ENCODE measurements at places on chromosomes 12 and 14.

DNA sequence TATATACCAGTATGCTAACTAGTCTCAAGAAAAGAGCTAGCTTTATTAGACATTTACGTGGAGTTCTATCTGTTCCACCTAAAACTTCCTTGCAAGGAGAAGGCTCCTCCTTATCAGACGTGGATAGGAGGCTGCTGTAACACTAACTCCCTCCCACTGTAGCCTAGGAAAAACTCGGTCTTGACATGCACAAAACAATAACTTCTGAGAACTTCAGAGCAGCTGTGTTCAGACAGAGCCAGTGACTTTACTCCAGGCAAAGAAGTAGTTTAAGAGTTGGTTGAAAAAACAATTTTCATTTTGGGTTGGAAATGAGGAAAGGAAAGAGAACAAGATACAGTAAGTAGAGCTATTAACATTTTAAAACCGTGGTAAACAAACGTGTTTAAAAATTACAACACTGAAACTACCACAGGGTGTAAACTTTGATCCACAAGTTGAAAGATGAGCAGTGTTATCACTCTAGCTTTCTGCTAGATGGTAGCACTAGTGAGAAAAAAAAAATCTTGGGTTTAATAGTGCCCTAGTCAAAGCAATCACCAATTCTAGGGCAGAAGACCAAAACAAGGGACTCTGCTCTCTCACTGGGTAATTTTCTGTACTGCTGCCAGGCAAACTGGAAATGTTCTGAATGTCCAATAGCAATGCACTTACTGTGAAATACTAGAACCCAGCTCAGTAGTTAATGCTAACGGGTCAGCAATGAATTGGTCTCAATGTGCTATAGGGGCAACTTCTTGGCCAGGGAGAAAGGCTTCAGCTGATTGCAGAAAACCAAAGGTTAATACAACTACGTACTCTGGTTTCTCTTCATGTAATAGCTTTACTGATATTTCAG, 2.4 kb downstream of the ATF7 start:
- no peak for DNase-seq

GRCh38 chr12:57764662-57765002, 2.2 kb downstream of the CYP27B1 start:
- DNase-seq = no peak

GRCh38 chr12:53777936-53778644, 26.3 kb upstream of the CISTR start:
- DNase-seq = no peak

- no peak for DNase-seq
These were observed 407.9 kb downstream of the MED13L start for GRCh38 chr12:115869604-115870003.

DNA sequence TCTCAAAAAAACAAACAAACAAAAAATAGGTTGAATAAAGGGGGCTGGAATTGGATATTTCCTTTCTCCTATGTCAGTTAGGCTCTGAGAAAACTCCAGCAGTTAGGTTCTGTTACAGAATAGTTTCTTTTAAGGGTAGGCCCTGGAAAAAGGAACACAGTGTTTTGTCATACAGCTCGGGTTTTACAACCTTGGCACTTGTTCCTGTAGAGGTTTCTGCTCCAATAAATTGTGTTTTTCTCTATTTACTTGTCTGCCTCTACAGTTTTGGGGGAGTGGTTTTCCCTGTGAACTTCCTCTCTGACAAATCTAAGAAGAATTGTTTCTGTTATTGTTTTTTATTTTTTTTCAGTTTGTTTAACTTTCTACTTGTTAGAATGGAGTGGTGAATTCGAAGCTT, 167.6 kb downstream of the ACSS3 start:
- DNase-seq = no peak

DNA sequence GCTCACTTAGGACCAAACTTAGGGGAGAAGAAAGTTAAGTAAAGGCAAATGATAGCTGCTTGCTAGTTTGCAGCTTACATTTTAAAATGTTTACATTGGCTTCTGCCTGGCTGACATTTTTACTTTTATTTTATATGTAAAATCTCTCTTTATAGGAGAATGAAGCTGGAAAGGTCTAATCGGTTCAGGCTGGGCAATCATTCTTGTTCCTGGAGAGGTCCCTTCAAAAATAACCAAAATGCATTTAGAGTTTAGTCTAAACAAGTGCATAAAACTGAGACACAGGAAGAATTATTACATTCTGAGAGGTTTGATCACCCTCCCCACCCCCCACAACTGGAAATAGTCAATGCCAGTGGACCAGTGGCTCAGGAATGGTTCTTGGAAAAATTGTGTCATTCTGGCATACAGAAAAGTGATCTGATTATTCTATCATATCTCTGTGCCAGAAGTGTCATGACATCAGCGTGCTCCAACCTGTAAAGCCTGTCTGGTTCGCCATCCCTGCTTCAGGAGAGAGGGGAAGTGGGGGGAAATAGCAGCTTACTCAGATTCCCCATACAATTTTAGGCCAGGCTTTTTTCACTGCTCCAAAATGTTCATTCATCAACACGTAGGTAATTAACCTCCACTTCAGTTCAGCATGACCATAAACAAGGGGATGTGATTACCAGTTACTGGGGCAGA, 4.2 kb downstream of the PRICKLE1 start:
- no peak for DNase-seq

GRCh38 chr14:23568021-23568599, 519 bp upstream of the AP1G2 start:
- DNase-seq = no peak

- no peak for DNase-seq
These were observed 10.7 kb upstream of the FRS2 start for GRCh38 chr12:69459477-69459876.

- no peak for DNase-seq
These were observed 22.3 kb upstream of the DDHD1 start for GRCh38 chr14:53175375-53175774.

GRCh38 chr12:109462868-109463692, 14.0 kb downstream of the KCTD10 start:
- DNase-seq = peak; percentile 74

GRCh38 chr12:20268121-20268732, 100.1 kb upstream of the PDE3A start:
- no peak for DNase-seq

DNA sequence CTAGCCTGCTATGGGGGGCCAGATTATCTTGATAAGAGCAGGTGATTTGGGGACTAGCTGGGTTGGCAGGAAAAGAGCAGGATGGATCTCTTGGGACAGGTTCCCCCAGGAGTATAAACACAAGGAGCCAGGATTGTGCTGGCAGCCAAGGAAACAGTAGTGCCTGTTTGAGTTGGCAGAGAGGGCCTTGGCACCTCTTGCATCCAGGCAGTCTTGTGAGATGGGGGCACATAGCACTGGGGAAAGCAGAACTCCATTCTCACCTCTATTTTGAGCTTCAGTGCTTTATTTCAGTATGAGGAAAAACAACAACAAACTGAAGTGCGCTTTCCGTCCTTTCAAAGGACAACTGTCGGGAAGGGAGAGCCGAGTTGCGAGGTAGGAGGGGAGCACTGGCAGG, 9.4 kb upstream of the UNC119B start:
- no peak for DNase-seq

GRCh38 chr14:76811561-76811960, 1.1 kb downstream of the ANGEL1 start:
- DNase-seq = no peak

DNA sequence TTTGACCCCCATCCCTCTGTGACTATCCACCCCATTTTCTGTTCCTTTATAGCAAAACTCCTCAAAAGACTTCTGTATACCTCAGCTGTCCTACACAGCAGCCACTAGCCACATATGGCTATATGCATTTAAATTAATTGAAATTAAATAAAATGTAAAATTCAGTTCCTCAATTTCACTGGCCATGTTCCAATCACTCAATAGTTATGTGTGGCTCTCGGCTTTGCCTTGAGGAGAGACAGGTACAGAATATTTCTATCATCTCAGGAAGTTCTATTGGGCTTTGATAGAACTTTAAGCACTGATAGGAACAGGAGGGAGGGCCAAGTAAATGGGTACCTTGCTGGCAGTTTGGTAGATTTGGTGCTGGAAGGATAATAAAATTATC, 280.3 kb upstream of the AMIGO2 start:
- no peak for DNase-seq

DNA sequence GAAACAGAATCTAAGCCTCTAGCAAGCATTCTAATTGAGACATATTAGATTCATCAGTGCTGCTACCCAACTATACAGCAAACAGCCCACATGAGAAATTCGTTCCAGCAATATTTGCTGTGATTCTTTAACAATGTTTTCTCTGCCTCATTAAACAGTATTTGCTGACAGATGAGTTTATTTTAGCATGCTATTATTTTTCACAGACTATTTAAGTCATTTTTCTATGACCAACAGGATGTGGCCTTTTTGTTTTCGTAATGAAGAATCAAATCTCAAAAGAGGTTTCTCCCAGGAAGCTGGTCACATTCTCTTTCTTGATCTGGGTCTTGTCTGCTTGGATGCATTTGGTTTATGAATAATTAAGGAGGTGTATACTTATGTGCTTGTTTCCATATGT, 23.2 kb upstream of the SERPINA12 start:
- no peak for DNase-seq

- DNase-seq = no peak
These were observed 80.2 kb downstream of the BAZ1A start for GRCh38 chr14:34794941-34795340.

DNA sequence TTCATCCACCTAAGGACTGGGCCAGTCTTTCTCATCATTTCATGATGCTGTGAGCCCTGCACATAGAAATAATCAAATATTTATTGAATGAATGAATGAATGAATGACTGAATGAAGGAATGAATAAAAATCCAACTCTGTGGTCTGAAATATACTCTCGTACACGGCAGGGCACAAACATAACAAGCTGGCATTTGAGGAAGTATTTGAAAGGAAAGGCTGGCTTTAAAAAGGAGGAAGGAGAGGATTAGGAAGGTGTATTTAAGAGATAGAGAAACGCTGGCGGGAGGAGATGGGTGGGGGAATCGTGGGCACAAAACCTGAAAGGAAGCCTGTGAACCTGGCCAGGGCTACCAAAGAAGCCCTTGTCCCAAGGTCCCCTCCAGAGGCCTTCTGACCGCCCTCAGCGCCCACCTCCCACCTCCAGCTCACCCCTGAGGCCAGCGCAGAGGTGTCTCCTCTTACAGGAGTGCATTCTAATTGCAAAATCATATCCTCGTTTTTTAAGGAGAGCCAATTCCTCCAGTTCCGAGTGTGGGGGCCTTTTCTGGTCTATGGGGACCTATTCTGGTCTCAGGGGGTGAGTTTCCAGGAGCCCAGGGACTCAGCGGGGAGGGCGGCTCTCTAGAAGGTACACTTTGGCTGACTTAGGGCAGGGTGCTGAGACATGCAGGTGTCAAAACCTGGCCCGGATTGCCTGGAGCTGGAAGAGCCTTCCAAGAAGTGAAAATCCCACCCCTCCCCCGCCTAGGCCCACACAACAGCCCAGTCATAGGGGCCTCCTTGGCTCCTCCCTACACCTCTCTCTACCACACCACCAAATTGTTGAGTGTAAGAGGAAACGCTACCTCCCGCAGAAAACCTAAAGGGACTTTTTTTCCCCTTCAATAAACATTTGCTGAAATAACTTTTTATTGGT, 8.7 kb upstream of the JDP2 start:
- DNase-seq = peak; percentile 84

DNA sequence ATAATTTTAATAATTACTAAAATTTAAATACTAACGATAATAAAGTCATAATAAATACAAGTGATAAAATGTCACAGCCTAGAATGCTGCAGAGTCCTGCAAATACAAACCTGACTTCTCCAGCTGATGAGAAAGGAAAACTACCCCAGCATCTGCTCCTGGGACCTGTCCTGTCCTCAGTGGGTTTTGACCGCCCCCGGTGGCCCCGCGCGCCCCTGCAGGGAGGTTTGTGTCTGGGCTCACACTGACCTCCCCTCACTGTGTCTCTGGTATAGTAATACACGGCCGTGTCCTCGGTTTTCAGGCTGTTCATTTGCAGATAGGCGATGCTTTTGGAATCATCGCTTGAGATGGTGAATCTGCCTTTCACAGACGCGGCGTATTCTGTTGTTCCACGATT, 1139.4 kb downstream of the TMEM121 start:
- no peak for DNase-seq

DNA sequence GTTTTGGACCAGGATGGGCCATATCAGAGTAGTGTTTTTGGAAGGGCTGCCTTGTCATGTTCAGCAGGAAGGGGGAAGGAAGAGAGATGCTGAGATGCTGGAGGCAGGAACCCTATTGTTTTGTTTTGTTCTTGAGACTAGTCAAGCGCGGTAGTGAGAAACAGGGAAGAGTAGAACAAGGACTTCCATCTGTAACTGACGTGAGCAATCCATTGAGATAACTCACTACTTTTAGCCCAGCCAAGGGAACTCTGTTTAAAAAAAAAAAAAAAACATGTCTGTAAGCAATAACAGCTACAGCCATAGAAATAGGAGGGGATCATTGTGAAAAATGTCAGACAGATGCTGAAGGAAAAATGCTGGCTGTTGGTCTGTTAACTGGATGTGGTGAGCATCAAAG, 34.0 kb downstream of the CD9 start:
- DNase-seq = no peak

- DNase-seq = peak; percentile 55
These were observed 325.5 kb downstream of the RAD51B start for GRCh38 chr14:68145036-68145435.

GRCh38 chr14:71429902-71430301, 502.3 kb upstream of the RGS6 start:
- no peak for DNase-seq

- peak; percentile 23 for DNase-seq
These were observed 18.7 kb downstream of the XRCC3 start for GRCh38 chr14:103696466-103697071.

DNA sequence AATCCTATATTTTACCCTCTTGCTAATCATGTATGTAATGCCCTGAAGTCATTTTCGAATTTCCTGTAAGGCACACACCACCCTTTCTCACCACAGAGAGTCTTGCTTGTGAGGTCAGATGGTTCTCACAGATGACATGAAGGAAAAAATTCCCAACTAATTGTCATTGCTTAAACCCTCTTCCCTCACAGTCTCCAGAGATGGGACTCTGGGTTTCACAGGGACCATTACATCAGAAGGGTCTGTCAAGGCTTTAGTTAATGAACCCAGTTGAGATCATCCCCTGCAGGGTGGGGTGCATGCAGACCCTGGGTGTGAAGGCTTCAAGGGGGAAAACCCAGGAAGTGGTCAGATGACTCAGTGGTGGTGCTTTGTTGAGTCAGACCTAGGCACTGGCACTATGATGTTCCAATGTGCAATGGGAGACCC, 229.6 kb downstream of the BCAT1 start:
- no peak for DNase-seq

GRCh38 chr12:97456571-97457188, 5.9 kb upstream of the RMST start:
- DNase-seq = no peak

GRCh38 chr12:51265024-51265423, 5.2 kb downstream of the SMAGP start:
- DNase-seq = no peak

DNA sequence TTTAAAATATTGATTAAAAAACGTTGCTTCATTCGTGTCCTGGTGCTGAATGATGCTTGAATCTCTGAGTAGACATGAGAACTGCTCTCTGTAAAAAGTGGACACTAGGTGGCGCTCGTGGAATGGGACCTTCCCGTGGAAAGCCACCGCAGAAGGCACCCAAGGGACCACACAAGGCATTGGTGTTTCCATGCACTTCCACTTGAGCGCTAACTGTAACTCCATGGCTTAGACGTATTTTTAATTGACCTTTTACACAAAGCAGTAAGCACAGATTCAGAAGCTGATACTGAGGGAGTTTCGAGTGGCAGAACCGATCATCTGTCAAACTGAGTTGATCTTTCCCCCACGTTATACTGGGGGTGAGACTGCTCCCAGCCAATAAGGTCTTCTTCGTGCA, 135.3 kb downstream of the PRKCH start:
- peak; percentile 86 for DNase-seq

All from transverse colon (tissue), 4 donors.